Panc1 (cell line): ENCODE measurements at places on chromosomes 6 and 20. TPM values are rescaled to one million over a fixed set of nuclear protein-coding genes. Genes with fewer than 3 reads are reported as not detected.

Gene TUBB1
- total RNA-seq: not detected

Gene SLC16A10
- 0.18 TPM for total RNA-seq

Gene ZNF391
- 4.4 TPM for total RNA-seq

Gene SRSF3
- 356 TPM for total RNA-seq

DNA sequence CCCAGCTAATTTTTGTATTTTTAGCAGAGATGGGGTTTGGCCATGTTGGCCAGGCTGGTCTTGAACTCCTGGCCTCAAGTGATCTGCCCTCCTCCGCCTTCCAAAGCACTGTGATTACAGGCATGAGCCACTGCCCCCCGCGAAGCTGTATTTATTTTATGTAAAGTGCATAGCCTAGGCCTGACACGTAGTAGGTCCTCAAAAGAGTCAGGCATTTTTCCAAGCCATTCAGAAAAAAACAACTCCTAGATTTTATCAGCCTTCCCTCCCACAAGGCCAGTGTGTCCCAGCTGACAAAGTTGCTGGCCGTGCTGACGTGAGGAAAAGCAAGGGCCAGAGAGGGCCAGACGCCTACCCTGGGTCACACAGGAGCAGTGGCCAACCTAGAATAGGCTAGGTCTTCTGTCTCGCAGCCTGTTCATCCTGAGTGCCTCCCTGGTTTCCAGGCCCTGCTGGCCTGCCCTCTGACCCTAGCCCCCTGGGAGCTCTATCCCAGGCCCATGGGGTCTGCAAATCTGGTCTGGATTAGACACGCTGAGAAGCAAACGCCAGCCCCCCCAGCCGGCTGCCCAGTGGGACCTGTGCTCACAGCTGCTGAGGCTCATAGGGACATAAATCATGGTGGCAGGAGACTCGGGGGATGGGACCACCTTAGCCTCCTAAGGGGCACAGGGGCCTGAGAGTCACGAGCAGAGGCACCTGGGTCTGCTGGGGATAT lies 11.8 kb downstream of the TCF15 start:
- DNase-seq: no peak

GRCh38 chr6:96537726-96538125 lies 16.1 kb downstream of the UFL1 start:
- no peak for DNase-seq

DNA sequence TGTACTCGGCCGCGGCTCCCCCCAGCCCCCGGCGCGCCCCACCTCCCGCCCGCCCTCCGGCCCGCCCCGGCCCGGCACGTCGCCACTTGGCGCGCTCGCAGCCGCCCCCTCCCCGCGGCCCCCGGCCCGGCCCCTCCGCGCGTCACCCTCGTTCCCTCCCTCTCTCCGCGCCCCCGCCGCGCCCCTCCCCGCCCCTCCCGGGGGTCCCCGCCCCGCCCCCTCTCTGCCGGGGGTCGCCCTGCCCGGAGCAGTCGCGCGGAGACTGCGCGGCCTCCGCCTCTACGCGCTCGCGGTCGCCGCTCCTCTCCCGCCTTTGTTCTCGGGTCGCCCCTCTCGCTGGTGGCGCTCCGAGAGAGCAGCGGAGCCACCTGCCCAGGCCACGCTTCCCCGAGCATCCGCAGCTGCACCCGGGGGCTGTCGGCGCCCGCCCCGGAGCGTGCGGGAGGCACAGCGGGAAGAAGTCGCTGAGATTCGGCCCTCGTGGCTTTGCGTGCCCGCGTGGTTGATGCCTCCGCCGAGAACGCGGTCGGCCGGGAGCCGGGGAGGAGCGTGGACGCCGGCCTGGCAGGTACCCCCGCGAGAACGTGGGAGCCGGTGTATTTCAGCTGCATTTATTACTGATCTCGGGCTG lies at the start of gene PHF10:
Gene PHF10, minus strand, starts transcription at position 7 of the 631 bp plus-strand sequence. CDS start 569 bp downstream, outside the sequence.
- no peak for DNase-seq

- no peak for DNase-seq
These were observed 168.5 kb downstream of the MYLK4 start for GRCh38 chr6:2582268-2582667.

DNA sequence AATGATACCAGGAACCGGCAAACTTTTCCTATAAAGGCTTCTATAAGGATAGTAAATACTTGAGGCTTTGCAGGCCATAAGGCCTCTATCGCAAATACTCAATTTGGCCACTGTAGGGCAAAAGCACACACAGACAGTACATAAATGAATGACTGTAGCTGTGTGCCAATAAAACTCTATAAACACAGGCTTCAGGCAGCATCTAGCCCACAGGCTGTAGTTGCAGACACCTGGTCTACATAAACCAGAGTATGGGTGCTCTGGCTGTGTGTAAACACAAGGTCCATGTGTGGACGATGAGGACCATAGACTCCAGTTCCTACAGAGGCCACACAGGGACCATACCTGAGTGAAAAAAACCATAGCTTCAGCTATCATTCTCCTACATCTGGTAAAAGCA lies 52.2 kb downstream of the ZMYND8 start:
- DNase-seq: no peak

DNA sequence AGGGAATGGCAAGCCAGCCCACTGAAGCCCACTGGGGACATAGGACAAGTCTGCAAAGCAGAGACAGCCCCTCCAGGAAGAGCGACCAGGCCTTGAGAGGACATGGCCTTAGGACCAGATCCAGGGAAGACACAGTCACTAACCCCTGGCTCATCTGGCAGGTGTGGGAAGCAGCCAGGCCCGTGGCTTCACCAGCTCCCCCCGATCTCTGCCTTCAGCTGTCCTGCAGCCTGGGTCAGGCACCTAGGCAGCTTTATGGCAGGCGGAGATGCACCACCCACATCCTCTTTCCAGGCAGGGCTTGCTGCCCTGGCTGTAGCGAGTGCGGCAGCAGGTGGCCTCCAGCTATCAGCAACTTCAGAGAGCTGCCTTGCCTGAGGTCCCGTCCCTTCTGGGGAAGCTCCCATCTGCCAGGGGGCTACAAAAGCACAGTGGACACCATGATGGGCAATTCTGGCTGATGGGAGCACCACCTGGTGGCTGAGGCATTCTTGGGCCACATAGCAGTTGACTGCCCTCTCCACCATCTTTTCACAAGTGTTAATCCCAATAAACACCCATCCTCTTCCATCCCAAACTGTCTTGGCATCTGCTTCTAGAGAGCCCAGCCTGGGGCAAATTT lies 85.8 kb downstream of the DZANK1 start:
- DNase-seq: no peak

DNA sequence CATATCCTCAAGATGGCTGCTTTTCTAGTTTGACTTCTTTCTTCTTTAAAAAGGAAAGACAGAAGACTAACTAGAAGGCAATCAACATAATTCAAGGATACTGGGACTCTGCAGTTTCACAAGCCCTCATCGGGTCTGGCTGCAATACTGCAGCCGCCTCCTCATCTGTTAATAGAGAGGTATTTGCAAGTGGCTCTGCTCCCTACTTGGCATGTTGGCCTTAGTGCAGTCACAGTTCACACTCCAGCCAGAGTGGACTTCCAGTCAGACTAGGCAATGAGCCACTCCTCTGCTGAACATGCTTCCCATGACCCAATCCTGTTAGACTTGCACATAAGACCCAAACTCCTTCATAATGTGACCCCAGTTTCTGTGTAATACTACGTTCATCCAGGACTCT lies 141.9 kb upstream of the ENPP5 start:
- DNase-seq: no peak

DNA sequence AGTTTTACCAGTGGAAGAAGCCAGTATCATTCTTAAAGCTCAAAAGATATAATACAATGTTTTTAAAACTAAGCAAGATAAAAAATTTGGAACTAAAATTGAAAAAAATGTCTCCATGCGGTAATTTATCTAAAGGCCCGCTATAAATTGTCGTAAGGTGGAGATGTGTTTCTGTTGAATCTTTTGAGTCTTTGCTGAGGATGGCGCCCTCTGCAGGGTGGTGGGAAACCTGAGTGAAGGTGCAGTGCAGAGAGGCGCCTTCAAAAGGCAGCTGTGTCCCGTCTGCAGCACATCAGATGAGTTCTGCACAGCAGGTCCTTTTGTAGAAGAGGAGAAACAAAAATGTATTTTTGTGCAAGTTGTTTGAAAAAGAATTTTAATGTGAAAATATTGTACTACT lies 29.4 kb upstream of the KIF25 start:
- DNase-seq: no peak

DNA sequence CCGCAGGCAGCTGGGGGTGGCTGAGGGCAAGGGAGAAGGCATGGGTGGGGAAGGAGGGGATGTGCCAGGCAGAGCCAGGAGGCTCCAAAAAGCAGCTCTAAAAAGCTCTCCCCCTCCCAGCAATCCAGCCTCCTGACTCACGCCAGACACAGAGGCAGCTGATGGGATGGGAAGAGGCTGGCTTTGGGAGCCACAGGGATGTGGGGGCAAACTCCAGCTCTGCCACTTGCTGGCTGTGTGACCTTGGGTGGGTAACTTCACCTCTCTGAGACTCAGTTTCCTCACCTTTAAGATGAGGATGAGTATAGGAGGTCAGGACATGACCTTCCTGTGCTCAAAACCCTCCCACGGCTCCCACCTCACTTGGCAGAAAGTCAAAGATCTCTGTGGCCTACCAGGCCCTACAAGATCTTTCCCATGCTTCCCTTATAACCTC lies 148.9 kb downstream of the CEBPB start:
- DNase-seq: no peak

- no peak for DNase-seq
These were observed 11.9 kb upstream of the TMEM170B start for GRCh38 chr6:11525468-11526155.

DNA sequence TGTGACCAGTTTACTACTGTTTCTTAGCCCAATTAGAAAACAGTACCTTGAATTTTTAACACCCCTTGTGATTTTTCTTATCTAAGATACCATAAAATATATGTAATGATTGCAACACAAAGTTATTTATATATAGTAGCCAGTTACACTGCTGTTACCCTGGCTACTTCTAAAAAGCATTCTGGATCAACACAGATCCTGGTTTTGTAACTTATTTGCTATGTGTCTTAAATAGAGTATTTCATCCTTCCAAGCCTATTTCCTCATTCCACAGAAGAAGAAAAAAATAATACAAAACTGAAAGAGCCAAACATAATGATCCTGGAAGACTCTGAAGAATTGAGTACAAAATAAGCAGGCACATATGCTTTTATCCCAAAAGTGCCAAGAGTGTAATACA lies 19.0 kb upstream of the GSTA4 start:
- no peak for DNase-seq

DNA sequence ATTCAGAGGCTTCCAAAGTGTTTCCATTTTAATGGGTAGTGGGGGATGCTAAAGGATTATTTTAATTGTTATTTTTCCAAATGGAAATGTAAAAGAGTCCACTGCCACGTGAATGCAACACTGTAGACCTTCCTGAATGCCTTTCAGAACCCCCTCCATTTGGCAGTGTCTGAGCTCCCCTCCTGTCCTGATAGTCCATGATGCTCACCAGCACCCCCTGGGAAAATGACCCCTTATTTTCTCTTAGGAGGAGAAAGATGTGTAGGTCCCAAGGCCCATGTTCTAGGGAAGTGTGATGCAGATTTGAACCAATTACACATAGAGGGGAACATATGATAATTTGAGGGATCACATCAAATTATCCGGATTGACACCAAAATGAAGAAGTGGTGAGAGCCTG lies 46.8 kb upstream of the SH3BGRL2 start:
- DNase-seq: no peak

GRCh38 chr20:37238426-37238825 lies 23.2 kb downstream of the GHRH start:
- no peak for DNase-seq

DNA sequence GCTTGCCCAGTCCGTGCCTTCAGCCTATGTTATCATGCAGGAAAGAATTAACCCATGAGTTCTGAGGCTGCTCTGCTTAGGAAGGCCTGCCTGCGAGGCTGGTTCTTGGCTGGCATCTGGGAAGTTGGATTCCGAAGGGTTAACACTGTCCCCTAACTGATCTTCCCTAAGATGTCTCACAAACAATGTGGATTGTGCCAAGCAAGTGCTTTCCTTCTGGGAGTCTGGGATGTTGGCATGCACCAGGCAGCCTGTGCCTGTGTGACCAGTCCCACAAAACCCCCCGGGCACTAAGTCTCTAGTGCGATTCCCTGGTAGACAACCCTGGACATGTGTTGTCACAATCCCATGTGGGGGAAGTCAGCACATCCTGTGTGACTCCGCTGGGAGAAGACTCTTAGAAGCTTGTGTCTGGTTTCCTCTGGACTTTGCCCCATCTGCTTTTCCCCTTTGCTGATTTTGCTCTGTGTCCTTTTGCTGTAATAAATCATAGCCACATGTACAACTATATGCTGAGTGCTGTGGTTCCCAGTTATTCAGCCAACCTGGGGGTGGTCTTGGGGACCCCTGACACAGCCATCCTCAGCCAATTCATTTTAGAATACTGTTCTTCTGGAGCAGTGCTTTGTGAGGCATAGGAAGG lies 83.8 kb downstream of the SLC22A23 start:
- DNase-seq: no peak
